Kidney capillary endothelial cell (primary cell): ENCODE measurements at places on chromosomes 2 and 18.

GRCh38 chr18:67280486-67281242 lies 235.9 kb downstream of the DSEL start:
- no peak for DNase-seq

DNA sequence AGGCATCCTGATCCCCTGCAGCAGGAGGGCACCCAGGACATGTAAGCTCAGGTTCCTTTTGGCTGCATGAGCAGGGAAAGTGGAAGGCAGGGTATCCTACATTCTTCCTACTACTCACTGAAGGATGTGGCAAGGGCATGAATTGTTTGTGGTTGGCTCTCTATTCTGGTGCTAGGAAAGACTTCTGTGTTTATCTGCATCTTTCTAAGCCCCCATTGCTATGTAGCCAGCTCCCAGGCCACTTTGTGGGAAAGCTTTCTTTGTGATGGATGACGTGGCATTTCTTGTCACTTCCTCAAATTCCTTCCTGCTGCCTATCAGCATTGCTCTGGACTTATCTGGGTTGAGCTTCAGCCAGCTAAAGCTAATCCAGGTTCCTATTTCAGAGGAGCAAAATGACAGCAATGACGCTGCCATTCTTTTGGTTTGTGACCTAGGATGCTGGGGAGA lies 46.2 kb downstream of the MEIS1 start:
- DNase-seq, result peak; percentile 69

DNA sequence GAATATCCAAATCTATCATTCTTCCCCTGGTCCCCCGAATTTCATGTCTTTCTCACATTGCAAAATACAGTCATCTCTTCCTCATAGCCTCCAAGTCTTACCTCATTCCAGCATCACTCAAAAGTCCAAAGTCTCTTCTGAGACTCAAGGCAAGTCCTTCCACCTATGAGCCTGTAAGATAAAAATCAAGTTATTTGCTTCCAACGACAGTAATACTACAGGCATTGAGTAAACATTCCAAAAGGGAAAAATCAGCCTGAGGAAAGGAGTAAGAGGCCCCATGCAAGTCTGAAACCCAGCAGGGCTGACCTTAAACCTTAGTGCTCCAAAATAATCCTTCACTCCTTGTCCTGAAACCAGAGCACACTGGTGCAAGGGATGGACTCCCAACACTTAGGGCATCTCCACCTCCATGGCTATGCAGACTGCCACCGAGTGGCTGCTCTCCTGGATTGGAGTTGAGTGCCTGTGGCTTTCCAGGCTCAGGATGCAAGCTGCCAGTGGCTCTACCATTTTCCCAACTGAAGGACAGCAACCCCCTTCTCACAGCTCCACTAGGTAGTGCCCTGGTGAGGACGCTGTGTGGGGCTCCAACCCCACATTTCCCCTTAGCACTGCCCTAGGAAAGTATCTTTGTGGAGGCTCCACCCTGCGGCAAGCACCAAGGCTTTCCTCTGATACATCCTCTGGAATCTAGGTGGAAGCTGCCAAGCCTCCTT lies 16.3 kb downstream of the DTNA start:
- no peak for DNase-seq

DNA sequence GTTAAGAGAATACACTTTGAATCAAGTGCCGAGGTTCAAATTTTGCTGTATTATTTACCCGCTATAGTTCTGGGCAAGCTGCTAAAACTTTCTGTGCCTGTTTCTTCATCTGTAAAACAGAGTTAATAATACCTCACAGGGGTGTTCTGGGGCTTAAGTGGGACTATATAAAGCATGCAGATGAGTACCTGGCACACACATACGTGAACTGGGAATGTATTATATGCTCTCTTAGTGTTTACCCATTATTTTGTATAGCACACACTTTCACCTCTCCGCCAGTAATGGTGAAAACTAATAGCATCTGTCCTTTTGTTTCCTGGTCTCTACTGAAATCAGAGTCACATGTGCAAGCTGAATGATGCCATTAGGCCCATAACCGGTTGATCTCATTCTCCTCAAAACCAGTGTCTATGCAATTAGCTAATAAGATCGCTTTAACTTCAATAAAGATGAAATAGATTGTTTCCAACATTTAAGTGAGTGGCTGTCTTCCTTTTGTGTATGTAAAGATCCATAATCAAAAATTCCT lies 3.8 kb upstream of the CDKL4 start:
- DNase-seq, result no peak

- no peak for DNase-seq
Measured at GRCh38 chr2:46369783-46370182, 72.6 kb downstream of the EPAS1 start.

DNA sequence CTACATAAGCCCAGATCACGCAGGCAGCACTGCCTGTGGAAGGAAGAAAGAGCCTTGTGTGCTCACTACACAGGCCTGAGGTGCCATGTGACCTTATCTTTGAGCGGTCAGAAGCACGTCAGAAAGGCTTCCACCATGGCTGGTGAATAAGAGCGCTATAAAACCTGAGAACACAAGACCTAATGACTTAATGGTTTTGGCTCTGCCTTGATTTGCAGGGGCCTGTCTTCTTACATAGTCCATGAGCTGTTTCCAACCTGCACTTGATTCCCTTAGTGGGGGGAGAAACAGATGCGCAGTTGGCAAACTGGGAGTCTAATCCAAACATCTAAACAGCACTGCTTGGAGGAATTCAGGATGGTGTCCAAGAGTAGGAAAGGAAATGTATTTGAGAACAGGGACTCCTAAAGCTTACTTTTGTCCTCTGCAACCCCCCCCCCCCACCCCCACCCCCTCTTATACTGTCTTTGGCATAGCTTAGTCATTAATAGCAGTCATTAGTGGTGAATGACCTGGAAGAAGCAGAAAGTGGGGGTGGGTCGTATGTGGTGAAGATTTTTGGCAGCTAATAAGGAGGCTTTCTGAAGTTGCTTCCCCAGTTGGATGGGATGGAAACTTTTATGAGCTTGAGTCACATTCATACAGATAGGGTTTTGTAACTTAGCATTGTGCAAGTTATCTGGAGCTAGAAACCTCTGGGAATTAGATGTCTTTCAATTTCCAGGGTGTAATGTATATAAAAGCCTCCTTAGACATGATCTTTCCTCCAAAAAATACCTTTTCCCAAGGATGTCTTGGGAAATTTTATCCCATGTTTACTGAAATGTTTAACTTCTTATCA lies 454.1 kb downstream of the MEIS1 start:
- no peak for DNase-seq

GRCh38 chr2:144941743-144942488 lies 422.0 kb upstream of the ZEB2 start:
- DNase-seq, result no peak

GRCh38 chr2:144146876-144147275 lies 373.0 kb downstream of the ZEB2 start:
- no peak for DNase-seq

DNA sequence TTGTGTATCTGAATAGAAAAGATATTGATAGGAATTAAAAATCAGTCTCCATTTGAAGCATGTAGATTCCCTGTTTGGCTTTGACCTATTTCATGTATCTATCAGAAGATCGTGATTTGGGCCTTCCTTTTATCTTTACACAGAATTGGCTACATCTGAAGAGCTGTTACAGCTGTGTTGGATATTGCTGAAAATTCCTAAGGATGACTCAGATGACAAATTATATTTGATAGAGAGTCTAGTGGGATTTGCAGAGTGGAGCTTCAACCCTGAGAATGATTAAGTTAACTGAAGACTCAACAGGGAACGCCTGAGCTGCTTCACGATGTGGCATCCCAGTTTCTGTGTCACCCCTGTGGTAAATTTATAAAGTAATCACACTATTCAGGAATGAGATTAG lies 4.9 kb upstream of the COL3A1 start:
- no peak for DNase-seq

- DNase-seq, result no peak
Measured at GRCh38 chr18:69574401-69574800, 173.7 kb downstream of the DOK6 start.

DNA sequence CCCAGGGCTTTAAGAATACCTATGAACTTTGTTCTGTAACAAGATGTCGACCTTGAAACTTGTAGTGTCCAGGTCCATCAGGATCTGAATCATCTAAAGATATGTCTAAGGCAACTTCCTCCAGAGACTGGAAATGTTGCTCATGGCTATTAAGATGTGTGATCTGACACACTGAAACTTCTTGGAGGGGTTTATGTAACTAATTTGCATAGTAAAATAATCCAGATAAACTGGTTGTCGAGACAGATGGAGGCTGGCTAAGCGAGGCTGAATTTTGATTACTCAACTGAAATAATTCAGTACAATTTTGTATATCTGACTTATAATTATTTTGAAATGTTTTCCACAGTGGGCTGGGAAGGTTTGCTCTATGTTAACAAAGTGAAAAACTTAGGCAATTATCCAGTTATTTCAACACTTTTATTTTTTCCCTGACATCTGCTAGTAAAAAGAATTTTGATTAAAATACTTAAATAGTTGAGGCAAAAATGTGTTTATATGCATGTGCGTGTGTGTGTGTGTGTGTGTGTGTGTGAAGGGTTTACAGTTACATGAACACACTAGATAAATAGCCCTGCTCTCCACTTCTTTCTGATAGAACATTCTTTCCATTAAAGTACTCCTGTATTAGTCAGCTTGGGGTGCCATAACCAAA lies 11.4 kb upstream of the MAP3K20 start:
- DNase-seq, result peak; percentile 53

- no peak for DNase-seq
Measured at GRCh38 chr2:239835056-239835455, 190.1 kb downstream of the NDUFA10 start.

- DNase-seq, result no peak
Measured at GRCh38 chr2:38163006-38163405, 87.1 kb upstream of the CYP1B1 start.

DNA sequence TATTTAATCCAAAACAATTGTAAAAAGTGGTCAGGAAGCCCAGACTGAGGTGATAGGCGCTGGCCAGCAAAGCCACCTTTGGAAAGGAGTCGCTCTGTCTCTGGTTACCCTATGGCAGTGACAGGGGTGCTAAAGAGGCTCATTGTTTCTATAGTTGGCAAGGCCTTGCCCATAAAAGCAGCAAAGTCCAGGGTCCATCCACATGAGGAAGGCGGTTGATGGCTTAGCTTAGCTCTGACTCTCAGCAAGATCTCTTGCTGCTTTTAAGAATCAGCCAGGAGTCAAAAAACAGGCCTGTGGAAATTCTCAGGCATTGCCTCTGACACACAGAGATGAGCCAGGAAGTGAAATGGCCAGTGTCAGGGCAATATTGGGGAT lies 57.8 kb upstream of the CYP26B1 start:
- no peak for DNase-seq

- DNase-seq, result no peak
Measured at GRCh38 chr2:26852405-26853306, 4.7 kb downstream of the DPYSL5 start.

- DNase-seq, result no peak
Measured at GRCh38 chr2:40452786-40453185, 896 bp upstream of the SLC8A1 start.

GRCh38 chr2:236673823-236674185 lies 104.2 kb downstream of the ACKR3 start:
- DNase-seq, result no peak

DNA sequence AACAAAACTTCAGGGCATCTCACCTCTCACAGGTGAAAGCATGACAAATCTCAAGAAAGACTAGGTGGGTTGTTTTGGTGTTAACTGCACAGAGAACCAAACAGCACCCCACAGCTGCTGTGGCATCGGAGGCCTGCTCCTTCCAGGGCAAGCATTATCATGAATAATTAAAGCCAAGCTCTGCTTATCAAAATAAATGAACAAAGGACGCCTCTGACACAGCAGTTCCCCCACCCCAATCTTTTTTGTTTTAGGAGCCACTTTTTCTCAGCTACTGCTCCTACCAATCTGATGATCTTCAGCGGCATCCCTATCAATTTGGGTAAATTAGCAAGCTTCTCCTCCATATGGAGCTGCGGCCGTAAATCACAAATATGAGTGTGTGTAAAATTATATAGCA lies 58.6 kb downstream of the KLF7 start:
- DNase-seq, result no peak

GRCh38 chr2:226715347-226715990 lies 84.2 kb downstream of the IRS1 start:
- no peak for DNase-seq

- DNase-seq, result no peak
Measured at GRCh38 chr2:174350593-174351181, 15.9 kb downstream of the SP9 start.

DNA sequence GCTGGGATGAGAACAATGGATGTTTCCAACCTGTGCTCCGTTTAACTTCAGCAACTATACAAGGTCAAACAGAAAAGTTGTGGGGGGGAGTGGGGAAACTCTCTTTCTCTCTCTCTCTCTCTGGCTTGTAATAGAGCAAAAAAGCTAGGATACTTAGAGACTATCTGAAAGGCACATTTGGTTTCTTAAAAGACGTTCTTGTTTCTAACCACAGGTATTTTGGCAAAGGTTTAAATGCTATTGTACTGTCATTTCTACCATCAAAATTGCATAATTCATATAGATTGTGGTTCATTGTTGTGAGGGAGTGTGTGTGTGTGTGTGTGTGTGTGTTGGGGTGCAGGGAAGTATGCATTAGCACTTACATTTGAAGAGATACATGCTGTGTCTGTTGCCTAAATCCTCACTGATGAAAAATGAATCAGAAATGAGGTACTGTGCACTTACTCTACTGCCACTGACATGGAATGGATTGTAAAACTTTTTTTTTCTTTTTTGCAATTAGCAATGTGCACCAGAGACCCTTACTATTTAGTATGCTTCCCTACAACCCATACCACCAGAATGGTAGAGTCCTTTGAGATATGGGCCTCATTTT lies 841.0 kb upstream of the PIK3C3 start:
- DNase-seq, result no peak

- DNase-seq, result no peak
Measured at GRCh38 chr2:136986605-136987221, 221.4 kb downstream of the THSD7B start.

DNA sequence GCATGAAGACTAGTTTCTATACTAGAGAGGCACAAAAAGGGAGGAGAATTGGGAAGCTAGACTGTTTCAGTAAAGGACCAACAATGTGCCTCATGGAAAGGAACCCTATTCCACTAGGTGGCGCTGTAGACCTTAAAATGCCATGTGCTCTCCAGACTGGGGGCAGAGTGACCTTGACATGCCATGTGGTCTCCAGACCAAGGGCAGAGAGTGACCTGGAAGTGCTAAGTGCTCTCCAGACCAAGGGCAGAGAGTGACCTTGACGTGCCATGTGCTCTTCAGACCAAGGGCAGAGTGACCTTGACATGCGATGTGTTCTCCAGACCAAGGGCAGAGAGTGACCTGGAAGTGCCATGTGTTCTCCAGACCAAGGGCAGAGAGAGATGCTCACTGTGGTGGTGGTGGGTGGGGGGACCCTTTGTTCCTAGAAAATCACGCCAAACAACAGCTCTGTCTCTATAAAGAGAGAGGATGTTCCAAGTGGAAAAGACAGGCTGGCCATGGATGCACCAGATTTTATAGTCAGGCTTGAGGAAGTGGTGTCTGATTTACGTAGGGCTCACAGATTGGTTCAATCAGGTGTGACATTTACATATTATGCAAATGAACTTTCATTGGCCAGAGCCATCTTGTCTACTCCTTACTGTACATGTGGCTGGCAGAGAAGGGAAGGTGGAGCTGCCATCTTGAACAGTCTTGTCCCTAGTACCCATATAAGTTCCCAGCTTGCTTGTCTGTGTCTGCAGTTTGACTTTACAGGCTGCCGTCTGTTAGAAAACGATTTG lies 344.0 kb upstream of the DDX18 start:
- DNase-seq, result peak; percentile 15

- DNase-seq, result no peak
Measured at GRCh38 chr2:222819722-222820333, 41.0 kb upstream of the ACSL3 start.
